Ureter (tissue), 1 donor: ENCODE measurements at places on chromosomes 13 and 19. TPM values are rescaled to one million over a fixed set of nuclear protein-coding genes. Genes with fewer than 3 reads are reported as not detected.

Gene NAXD
- 37.8 TPM for total RNA-seq

Gene LGALS4
- total RNA-seq, result 9.2 TPM

Gene CRX
- not detected for total RNA-seq

Gene ZNF506
- total RNA-seq, result 57.1 TPM

Gene CHST8
- total RNA-seq, result 0.89 TPM

Gene ATXN8OS
- total RNA-seq, result not detected

Gene NLRP4
- not detected for total RNA-seq

Gene WDR88
- not detected for total RNA-seq
